ENCODE measurements at places on chromosomes 4 and X. TPM values are rescaled to one million over a fixed set of nuclear protein-coding genes. Genes with fewer than 3 reads are reported as not detected.
A peak's percentile ranks its signal among the peaks of the same experiment; 100 is the strongest.

- DNase-seq = no peak
These were observed 2.2 kb downstream of the NMU start for GRCh38 chr4:55633903-55634302.

DNA sequence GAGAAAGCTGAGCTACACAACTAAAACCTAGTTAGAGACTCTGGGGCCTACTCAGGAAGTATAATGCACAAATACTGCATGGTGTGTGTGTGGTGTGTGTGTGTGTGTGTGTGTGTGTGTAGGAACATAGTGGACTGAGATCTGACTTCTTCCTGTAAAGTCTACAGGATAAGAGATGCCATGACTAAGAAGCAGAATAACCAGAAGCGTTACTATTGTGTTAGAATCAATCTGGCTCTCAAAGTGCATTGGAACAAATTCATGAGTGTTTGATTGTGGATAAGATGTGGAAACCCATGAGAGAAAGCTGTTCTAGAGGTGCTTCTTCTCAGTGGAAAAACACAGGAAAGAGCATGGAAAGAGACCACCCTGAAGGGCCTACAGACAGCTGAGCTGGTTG is 302.1 kb downstream of the INPP4B start:
- DNase-seq = no peak

GRCh38 chr4:19844446-19844845 is 407.3 kb upstream of the SLIT2 start:
- peak; percentile 45 for DNase-seq

Gene MBNL3
- 23.9 TPM for total RNA-seq
